ENCODE measurements at places on chromosomes 7 and 10. TPM values are rescaled to one million over a fixed set of nuclear protein-coding genes. Genes with fewer than 3 reads are reported as not detected.

Gene INA
- 7.7 TPM for polyA plus RNA-seq

DNA sequence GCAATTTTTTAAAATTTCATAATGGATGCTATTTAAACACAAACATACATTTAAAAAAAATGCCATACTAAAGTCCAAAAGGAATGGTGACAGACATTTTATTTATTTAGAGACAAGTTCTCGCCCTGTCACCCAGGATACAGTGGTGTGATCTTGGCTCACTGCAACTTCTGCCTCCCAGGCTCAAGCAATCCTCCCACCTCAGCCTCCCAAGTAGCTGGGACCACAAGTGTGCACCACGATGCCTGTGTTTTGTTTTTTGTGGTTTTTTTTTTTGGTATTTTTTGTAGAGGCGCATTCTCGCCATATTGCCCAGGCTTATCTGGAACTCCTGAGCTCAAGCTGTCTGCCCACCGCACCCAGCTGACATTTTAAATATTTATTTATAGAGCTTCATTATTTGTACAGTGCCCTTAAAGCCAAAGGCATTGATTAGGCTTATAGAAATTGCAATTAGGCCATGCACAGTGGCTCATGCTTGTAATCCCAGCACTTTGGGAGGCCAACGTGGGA is 703.5 kb downstream of the AUTS2 start:
- no peak for DNase-seq

Gene SLC4A2
- polyA plus RNA-seq = 68.9 TPM

DNA sequence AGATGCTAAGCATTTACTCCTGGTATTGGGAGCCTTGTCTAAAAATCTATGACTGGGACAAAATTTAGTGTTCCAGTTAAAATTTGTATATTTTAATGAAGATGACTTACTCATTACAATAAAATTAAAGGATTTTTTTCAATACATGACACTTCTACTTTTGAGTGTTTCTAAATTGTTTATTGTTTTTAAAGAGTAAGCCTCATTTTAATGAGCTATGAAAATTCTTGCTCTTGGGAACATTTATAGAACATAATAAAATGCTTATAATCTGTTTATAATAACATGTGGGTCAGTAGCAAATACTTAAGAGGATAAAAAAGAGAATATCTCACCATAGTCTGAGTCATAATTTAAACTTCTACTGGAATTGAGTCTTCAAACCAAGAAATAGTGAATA is 149.5 kb downstream of the PLCE1 start:
- DNase-seq = no peak

DNA sequence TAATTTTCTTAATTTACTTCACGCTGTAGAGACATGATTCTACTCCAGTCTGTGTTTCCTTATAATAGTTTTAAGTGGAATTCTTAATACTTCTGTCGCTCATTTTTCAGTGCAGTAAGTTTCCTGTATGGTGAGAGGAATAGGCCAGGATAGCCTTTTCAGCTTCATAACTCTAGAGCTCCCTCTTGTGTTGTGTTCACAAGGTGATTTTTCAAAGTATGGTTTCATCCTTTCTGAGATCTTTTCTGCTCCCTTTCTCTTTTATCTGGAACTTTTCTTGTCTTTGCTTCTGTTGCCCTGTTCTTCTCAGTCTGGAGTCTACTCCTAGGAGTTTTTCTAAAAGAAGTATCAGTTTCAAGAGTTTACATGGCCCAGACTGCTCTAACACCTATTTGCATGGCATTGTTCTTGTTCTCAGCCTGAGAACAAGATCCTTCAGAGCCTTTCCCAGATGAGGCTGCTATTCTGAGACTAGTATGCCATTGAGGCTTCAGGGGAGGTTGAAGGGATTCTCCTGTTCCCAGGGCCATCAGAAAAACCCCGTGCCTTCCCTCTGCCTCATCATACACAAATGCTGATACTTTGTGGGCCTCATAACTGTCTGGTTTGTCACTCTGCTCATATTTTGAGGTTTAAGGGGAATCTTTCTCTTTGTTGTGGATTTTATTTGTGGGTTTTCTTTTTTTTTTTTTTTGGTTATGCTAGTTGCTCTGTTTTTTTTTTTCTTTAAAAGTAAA is 21.8 kb downstream of the NET1 start:
- no peak for DNase-seq

Gene WNT2
- 6.5 TPM for polyA plus RNA-seq

Gene CYP2C19
- not detected for polyA plus RNA-seq
